ENCODE measurements at places on chromosomes 1 and 21.

- DNase-seq, result no peak
Measured at GRCh38 chr1:184889902-184890301, 84.4 kb downstream of the NIBAN1 start.

DNA sequence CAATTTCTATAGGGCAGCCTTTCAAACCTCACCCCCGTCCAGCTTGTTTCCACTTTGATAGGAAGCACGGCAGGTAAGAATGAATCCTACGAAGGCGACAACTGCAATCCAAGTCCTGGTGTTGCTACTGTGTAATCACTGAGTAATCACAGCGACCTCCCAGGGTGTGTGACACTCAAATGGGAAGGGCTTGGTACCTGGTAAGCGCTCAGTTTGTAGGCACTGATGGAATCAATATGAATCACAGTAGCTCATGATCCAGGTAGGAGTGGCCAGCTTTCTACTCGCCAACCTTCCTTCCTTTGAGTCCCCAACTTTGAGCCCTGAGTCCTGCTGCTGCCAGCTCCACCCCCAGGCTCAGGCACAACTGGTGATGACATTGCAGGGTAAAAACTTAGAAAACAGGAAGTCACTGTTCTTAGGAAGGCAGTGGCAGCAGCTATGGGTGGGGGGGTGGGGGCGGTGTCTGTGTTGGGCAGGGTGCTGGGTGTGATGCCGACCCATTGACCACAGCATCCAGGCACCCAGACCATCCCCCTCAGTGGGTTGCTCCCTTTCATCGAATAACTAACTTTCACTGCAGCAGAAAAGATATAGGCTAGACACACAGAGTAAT is 70.7 kb downstream of the CD247 start:
- no peak for DNase-seq

GRCh38 chr1:64396817-64397216 is 73.1 kb upstream of the CACHD1 start:
- no peak for DNase-seq

DNA sequence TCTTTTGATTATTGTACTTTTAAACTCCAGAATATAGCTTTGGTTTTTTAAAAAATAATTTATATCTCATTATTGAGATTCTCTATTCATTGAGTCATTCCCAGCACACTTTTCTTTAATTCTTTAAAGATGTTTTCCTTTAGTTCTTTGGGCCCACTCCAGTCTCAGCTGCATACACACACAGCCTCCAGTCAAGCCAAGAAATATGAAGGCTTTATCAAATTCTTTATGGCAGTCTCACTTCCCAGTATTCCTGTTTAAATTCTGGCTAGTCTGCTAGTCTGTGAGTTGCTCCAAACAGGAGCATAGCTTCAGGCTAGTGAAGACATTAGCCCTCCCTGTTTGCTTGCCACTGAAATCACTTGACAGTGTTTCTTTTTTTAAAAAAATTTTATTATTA is 61.2 kb downstream of the CRP start:
- no peak for DNase-seq

GRCh38 chr1:223748773-223749733 is 36.7 kb downstream of the CAPN2 start:
- peak; percentile 80 for DNase-seq

Data from psoas muscle (tissue), 8 donors.